ENCODE measurements at places on chromosomes 6 and 20.

GRCh38 chr6:28824793-28825731 is 98.7 kb downstream of the TRIM27 start:
- no peak for DNase-seq

GRCh38 chr20:50323209-50323608 is 132.6 kb downstream of the CEBPB start:
- DNase-seq = no peak

DNA sequence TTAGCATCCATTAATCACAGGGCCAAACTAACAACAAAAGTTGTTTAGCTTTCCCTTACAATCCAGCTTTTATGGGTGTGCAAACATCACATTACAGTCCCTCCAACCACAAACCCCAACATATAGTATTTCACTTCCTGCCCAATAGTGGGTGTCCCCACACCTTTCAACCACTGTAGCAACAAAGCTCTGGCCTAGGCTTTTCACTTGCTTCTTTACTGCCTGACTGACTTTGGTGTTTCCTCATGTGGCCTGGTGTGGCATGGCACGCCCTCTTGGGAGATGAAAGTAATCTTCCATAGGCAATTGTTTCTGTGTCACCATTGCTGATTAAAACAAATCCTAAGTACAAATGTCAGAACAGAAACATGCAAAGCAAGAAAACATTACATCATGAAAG is 46.3 kb downstream of the MCM8 start:
- DNase-seq = peak; percentile 34

- no peak for DNase-seq
Observed at GRCh38 chr6:36504982-36505381, 42.3 kb downstream of the STK38 start.

GRCh38 chr6:2626401-2626800 is 124.3 kb downstream of the MYLK4 start:
- DNase-seq = no peak
